ENCODE measurements at places on chromosomes 4 and X.
A peak's percentile ranks its signal among the peaks of the same experiment; 100 is the strongest.

- peak; percentile 80 for DNase-seq
Observed at GRCh38 chr4:48275247-48275646, 5.6 kb upstream of the TEC start.

DNA sequence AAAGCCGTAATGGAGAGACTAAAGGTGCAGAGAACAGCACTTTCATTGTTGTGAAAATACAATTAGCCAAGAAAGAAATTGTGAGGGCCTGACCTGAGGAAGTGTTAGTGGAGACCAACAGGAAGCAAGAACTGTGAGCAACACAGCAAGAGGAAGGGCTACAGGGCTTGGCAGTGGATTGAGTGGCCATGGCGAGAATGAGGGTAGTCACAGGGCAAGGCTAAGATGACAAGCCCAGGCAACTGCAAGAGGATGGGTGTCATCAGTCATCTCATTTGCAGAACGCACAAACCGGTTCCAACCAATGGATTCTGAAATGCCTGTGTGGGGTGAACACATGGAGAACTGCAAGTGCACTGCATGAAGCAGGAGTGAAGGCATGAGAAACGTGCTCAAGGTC, 3.6 kb downstream of the SLC10A6 start:
- no peak for DNase-seq

- DNase-seq = no peak
Observed at GRCh38 chr4:172794307-172794703, 374.3 kb upstream of the GALNT7 start.

DNA sequence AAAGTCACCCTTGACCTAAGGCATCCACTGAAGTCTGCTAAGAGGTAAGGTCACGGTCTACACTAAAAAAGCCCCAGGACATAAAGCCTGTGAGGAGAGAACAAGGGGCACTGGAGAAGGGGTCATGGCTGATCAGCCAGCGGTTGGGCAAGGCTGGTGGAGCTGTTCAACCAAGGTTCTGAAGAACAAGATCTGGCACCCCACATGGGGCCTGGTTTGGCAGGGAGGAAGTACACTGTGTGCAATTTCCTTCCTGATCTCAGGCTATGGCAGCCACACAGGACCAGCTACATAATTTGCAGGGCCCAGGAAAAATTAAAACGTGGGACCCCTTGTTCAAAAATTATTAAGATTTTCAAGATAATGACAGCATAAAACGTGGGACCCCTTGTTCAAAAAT, 14.1 kb upstream of the BRS3 start:
- no peak for DNase-seq

DNA sequence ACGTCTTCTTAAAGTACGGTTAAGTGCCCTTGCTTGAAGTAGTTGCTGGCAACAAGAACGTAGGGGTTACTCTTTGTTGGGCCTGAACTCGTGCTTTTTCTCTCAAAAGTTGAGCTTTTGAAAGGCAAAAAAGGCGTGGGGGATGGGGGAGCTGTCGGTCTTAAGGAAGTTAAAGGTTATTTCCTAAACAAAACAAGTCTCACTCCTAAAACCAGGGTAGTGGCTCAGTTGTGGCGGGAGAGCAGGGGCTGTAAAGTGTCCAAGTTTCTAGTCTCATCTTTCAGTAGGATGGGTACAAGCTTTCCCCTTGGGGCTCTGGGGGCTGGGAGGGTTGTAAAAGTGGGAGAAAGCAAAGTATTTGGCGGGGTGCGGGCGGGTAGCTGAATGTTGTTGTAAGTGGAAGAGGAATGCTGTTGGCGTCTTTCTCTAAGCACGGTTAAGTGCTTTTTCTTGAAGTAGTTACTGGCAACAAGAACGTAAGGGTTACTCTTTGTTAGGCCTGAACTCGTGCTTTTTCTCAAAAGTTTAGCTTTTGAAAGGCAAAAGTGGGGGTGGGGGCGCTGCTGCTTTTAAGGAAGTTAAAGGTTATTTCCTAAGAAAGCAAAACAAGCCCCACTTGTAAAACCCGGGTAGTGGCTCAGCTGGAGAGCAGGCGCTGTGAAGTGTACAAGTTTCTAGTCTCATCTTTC, 904 bp upstream of the WDR1 start:
- no peak for DNase-seq

- DNase-seq = peak; percentile 5
Observed at GRCh38 chr4:93710101-93710846, 118.3 kb upstream of the ATOH1 start.

DNA sequence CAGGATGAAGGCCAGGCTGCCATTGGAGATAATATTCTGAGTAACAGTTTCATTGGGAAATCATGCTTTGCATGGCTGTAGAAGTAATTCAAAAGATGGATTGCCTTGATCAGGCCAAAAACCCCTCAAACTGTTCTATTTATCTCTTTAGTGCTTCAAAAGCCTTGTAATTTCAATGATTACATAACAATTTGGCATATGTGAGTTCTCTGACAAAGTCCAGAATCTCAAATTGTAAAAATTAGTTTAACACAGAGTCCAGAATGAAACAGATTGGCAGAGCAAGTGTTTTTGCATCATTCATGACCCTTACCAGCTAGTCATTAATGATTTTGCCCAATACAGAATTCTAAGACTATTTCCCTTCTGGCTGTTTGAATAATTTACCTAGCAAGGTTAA, 347.3 kb downstream of the SPRY1 start:
- no peak for DNase-seq

DNA sequence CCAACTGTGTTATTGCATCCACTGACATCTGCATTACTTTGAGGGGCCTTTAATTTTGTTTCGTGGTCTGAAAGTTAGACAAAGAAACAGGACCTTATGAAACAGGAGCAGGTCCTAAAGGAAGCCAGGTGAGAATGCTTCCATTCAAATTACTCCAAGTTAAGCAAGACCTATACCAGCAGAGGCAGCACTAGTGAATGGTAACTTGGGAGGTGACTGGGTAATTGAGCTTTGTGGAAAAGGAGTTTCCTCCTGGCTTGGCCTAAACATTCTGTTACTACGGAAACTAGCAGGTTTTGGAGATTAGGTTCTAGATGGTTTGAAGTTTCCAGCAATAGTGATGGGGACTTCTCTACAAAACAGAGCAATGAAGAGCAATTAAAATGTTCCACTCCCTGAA, 173.5 kb downstream of the NKX6-1 start:
- DNase-seq = no peak

DNA sequence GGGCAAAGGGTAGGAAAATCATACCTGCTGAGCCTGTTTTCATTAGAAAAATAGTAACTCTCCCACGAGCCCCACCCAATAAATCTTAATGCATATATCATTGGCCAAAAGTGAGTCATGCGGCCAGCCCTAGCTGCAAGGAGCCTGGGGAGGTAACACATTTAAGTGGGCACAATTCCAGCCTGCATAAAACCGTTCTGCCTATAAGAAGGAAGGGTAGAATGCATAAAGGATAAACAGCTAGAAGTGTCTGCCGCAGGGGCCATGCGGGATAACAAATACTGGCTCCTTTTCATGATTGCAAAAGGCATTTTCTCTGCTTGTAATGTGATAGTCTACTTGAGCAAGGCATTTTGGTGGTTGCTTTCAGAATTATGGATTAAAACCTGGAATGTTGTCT, 37.1 kb downstream of the EFHC2 start:
- DNase-seq = no peak

- DNase-seq = no peak
Observed at GRCh38 chrX:39456894-39457604, 640.7 kb downstream of the BCOR start.

GRCh38 chr4:117331817-117332216, 246.4 kb upstream of the TRAM1L1 start:
- DNase-seq = no peak

- no peak for DNase-seq
Observed at GRCh38 chr4:150714462-150715438, 132.8 kb downstream of the MAB21L2 start.

DNA sequence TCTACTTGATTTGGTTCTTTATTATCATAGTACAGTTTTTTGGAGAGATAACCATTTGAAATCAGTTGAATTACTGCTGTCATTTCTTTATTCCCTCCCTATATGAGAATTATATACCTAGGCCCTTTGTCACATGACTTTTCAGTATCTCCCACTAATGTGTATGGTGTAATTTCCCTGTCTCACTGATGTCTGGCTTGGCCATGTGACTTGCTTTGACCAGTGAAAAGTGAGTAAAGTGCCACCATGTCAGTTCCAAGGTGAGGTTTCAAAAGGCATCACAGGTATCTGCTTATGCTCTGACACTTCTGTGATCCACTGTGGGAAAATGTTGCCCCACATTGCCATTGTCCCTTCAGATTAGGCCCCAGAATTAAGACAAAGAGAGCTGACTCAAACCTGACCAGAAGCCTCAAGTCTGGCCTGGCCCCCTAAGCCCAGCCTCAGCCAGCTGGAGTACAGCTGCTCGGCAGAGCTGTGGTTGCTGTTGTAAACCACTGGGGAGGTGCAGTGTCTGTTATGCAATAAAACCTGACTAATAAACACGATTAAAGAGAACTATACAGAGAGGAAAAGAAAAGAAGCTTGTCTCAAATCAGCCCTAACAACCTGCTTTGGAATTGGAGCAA, 27.5 kb downstream of the SETD7 start:
- DNase-seq = no peak

- DNase-seq = peak; percentile 24
Observed at GRCh38 chrX:154718616-154719015, 32.3 kb downstream of the GAB3 start.

DNA sequence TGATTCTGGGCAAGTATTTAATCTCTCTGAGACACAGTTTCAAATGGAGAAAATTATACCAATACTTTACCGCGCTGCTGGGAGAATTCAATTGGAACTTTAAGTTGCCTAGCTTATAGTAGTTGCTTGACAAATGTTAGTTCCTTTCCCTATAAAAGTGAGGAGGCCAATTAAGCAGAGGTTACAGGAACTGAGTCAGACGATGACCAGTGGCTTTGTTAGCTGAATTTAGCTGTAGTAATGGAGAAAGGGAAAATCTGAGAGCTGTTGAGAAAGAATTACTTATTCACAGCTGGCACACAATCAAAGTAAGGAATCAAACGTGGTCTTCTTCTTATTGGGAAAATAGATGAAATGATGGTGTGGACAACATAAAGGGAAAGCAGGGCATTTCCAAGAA, 29.6 kb downstream of the SMARCA1 start:
- no peak for DNase-seq

DNA sequence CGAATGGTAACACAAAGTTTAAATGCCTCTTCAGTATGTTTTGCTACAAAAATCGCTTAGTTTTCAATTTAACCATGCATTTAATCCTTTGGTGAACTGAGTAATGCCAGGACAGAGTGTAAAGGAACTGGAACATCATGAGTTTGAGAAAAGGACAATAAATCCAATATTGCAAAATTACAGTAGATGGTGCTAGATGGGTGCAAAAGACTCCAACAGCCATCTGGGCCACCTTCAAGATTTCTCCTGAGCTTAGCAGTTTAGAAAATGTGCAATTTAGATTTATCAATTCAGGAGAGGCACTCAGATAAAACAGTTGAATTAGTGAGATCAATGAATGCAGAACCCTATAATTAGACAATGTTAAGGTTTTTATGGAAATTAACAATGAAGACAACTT, 33.2 kb upstream of the MID1IP1 start:
- DNase-seq = peak; percentile 22

DNA sequence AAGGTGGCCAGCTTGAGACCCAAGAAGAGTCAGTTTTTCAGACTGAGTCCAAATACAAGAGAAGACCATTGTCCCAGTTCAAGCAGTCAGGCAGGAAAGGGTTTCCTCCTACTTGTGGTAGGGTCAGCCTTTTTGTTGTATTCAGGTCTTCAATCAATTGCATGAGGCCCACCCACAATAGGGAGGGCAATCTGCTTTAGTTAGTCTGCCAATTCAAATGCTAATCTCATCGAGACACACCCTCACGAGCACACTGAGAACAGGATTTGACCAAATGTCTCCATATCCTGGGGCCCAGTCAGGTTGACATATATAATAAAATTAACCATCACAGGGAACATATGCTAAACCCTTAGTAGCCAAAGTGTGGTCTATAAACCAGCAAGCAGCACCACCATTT, 75.3 kb upstream of the FRMPD3 start:
- no peak for DNase-seq

GRCh38 chr4:182929296-182929695, 12.1 kb upstream of the DCTD start:
- DNase-seq = no peak

- DNase-seq = no peak
Observed at GRCh38 chrX:133575501-133576136, 160.3 kb upstream of the GPC4 start.

- DNase-seq = no peak
Observed at GRCh38 chr4:24949970-24950369, 37.1 kb upstream of the CCDC149 start.

- DNase-seq = no peak
Observed at GRCh38 chr4:154416190-154416547, 75.4 kb downstream of the DCHS2 start.

GRCh38 chr4:108830509-108831244, 67.8 kb upstream of the ETNPPL start:
- DNase-seq = peak; percentile 16

DNA sequence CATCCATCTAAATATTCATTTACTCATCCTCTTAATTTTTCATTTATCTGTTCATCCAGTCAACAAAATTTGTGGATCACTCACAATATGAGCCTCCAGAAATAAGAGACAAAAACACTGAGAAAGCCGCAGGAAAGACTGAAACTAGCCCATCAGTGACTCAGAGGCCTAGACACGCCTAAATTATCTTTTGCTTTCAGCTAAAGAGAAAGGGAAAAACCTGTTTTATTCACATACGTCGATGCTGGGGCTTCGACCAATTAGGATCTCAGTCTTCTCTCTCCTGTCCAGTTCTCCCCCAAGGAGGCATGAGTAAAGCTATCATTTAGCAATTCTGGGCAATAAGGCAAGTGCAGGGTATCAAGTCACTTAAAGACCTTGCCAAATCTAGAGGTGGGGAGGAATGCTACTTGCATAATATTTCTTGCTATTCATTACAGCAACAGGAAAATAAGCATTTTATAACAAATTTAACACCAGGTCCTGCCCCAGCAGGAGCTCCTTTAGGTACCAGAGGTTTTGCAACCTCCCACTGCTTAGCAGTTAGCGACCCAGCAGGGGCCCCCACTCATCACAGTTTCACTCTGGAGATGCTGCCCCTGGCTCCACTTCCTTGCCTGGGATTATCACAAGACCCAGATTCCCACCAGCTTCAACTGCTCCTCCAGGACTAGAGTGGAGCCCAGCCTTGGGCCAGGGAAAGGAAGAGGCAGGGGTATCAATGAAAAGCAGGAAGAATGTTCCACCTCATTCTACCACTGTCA, 30.1 kb upstream of the TMEM154 start:
- DNase-seq = no peak

DNA sequence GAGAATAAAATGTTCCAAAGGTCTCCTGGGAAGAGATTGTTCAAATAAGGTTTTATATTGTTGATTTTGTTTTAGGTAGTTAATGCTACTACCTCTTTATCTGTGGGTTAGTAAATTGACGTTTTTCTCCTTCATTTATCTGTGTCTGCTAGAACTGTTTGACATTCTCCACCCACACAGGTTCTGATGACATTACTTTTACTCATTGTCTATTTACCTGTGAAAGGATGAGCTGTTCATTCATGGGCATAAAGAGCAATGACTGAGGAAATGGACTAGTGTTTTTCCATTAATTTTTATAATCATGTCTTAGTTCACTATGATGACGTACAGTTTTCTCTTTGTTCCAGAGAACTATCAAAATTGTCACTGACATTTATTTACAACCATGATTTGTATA, 75.6 kb downstream of the CPE start:
- DNase-seq = no peak

All from hematopoietic multipotent progenitor cell treated with erythropoietin and hydrocortisone succinate and interleukin-3 and kit ligand, for 8 days (in vitro differentiated cells).